ENCODE measurements at places on chromosomes 16 and 17.

GRCh38 chr16:47470211-47470610 lies 9.1 kb downstream of the PHKB start:
- no peak for DNase-seq

- no peak for DNase-seq
Observed at GRCh38 chr17:57541472-57542394, 203.4 kb downstream of the CCDC182 start.

GRCh38 chr16:46882940-46883307 lies 1.2 kb upstream of the GPT2 start:
- no peak for DNase-seq

DNA sequence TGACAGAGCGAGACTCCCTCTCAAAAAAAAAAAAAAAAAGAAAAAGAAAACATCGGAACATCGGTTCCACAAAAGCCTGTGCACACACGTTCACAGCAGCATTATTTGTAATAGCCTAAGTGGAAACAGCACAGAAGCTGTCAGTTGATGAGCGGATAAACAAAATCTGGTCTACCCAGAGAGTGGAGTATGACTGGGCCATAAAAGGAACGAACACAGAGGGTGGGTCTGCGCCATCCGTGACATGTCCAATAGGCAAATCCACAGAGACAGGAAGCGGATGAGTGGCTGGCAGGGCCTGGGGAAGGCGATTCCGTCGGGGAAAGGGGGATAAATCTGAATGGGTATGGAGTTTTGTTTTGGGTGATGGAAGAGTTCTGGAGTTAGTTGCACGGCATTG lies 212.2 kb upstream of the CIBAR2 start:
- DNase-seq = no peak

DNA sequence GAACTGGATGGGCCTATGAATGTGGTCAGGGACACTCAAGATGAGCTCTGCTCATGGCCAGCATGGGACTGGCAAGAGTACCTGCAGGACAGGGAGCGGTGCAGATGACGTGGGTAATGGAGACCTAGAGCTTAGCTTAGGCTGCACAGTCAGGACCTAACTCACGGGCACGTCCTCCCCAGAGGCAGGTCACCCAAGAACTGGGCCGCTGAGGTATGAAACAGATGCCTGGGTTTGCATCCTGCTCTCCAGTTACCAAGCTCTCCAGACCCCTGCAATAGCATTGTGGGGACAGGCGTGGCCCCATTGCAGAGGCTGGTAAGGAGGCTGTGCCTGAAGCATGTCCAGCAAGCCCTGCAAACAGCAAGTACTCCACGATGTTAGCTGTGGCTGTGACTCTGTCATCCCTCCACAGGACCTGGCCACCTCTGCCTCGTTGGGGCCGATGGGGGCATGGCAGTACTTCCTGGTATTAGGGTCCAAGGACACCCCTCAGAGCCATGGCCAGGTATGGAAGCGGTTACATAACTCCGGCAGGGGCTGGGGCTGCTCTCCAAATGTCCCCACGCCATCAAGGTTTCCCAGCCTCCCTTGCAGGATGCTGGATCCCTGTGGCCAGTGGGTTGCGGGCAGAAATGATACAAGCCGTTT lies 37.5 kb upstream of the RBFOX3 start:
- DNase-seq = no peak

DNA sequence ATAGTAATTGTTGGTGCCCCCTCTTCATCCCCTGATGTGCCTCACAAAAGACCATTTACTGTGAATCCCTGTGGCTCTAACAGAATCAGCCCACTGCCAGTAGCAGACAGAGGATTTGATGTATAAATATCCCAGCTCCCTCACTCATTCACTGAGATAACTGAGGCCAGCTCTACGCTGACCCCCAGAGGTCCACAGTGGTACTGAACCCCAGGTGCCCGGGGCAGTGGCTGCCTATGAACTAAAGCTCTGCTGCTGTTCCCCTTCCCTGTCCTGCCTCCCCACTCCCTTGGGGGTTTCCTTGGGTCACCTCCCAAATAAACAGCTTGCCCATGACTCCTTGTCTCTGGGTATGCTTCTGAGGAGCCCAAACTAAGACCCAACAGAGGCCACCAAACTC lies 295.8 kb downstream of the FOXL1 start:
- peak; percentile 45 for DNase-seq

- no peak for DNase-seq
Observed at GRCh38 chr17:19940722-19941464, 36.7 kb downstream of the AKAP10 start.

DNA sequence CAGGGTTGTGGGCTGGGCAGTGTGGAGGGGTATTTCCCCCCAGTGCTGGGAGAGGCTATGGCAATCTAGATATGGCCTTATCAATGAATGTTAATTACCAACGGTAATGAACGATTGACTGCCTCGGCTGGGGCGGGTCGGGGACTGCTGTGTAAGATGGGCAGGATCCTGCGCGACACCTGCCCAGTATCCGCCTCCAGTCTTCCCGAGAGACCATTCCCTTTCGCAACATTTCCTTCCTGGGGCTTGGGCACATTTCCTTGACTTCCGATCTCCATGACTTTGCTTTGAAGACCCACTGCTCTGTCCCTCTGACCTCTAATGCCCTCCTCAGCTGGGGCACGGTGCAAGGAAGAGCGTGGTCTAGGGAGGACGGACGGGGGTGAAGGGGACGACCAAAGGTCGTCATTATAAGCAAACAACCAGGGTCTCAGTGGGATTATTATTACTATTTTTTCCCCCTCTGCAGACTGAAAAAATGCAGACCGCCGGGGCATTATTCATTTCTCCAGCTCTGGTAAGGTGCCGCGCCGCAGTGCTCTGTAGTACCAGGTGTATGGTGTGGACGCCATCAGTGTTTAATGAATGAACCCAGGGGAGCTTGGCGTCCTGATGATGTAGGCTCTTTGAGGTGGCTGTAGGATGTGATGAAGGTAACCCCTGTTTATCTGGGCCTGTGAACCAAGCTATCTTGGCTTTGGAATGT lies 506 bp downstream of the ATP5MC1 start:
- peak; percentile 24 for DNase-seq

- no peak for DNase-seq
Observed at GRCh38 chr16:3770530-3770929, 53.2 kb upstream of the TRAP1 start.

DNA sequence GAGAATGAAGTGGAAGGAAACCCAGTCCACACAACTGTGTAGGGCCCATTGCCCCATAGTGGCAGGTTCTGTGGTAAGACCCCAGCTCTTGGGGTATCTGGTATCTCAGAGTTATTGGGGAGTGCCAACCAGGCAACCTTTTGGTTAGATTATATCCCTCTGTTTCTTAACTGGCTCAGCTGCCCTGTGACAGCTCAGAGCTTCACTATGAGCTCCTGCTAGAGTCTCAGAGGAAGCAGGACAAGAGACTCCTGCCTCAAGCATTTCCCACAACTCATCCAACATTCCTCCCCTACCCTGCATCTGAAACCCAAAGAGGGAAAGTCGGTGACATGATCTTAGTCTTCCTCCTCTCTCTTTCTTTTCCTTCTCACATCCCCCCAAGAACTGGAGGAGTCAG lies 292.3 kb downstream of the SHISA9 start:
- no peak for DNase-seq

Data from activated naive CD4-positive, alpha-beta T cell treated with anti-CD3 and anti-CD28 coated beads, Interleukin-2, amount 10 ng/mL, durations not matched to agents 7 days and 5 days (primary cell).